CD4-positive, alpha-beta T cell treated with Interleukin-4 for 4 hours (primary cell): ENCODE measurements at places on chromosomes 7 and 10.

- no peak for DNase-seq
These were observed 361.5 kb upstream of the LRRTM3 start for GRCh38 chr10:66564287-66564686.

- DNase-seq = no peak
These were observed 9.4 kb downstream of the NOC3L start for GRCh38 chr10:94353336-94353735.

GRCh38 chr7:108335269-108335918 lies 120.8 kb downstream of the NRCAM start:
- no peak for DNase-seq

DNA sequence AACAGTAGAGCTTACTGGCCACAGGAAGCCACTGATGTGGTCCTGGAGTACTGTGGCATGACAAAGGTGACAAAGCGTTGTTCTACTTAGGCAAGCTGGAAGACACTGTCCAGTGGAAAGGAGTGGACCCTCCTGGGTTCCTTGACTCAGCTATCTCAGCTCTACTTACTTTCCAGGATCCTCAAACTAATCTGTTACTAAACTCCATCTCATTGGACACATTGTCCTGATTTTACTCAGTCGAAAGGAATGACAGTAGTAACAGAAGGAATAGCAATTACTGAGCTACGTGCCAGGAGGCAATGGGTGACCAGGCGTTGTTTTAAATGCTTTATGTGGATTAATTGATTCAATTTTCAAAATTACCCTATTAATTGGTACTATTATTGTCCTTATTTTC lies 41.6 kb downstream of the ABLIM1 start:
- no peak for DNase-seq

DNA sequence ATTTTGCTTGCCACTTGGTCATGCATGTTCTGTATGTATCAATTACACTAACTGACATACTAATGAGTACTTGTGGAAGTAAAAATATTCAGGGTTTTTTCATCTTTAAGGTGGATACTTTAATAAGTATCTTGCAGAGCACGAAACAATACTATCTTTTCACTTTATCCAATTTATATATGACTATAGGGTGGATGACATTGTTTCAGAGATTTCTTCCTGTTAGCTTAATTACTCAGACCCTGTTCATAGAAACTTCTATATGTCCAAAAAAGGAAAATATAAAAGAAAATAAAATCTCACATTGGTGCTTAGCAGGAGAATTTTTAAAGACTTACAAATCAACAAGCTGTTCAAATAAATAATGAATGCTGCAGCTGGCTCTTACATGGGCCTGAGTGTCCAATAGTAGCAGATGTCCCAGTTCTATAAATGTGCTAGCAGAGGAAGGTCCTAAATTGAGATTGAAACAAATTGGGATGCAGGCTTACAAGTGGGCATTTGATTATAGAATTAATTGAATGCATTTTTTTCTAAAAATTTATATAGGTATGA lies 91.5 kb upstream of the THSD7A start:
- no peak for DNase-seq

- DNase-seq = no peak
These were observed 323.1 kb downstream of the TFEC start for GRCh38 chr7:115707258-115708012.

- DNase-seq = no peak
These were observed 111.2 kb downstream of the SEM1 start for GRCh38 chr7:96598421-96598820.

DNA sequence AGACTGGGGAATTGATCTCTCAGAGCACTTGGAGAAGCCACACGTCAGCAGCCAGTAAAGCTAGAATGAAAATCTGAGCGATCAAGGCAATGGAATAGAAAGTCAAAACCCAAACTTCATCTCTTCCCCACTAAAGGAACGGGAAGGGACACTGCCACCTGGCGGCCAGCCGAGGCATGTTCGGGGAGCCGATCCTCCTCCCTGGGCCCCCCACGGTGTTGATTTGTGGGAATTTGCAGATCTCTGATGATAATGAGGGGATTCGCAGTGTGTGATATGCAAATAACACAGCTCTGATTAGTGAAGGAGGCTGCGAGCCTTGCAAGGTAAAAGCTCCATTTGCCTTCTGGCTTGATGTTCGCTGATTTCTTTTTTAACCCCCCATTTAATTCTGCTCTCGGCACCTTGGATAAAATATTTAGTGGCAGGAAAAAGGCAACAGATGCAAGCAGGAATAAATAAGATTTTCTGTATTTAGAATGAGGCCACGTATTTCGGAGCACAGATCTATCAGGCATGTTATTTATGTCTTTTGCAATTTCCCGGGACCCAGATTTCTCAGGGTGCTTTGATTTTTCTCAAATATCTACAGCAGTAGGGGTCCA lies 258.6 kb downstream of the PAXIP1 start:
- DNase-seq = no peak

DNA sequence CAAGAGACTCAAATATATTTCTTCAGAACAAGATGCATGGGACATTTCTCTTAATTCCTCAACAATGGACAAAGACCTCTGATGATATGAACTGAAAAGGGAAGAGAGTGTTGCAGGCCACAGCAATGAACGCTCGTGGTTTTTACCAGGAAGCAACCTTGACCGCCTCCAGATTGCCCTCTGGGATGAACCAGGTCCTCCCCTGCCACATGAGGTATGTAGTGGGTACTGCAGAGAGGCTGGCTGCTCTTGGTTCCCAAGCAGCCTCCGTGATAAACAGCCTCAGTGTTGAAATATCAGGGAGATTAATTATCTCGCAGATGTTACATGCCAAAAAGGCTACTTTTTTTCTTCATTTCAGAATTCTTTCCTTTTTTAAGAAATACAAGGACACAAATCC lies 338.8 kb downstream of the ELMO1 start:
- DNase-seq = no peak
